GM12864 (cell line): ENCODE measurements at places on chromosomes 3 and 15.

GRCh38 chr15:80988148-80988796 lies 1.3 kb downstream of the MESD start:
- no peak for DNase-seq

DNA sequence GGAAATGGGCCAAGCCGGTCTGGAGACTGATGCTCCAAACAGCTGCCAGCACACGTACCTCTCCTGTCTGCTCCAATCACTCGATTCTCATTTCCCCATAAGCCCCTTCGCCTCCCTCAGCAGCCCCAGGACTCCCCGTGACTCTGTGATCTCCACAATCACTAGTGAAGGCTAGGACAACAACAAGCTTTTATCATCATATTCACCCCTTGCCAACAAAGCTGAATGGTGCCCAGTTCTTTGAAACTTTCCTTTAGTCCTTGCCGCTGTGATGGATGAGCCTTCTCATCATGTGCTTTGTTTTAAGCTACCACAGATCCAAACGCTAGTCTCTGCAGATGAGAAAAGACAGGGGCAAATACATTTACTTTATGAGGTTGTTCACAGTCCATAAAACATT lies 242.0 kb downstream of the SV2B start:
- no peak for DNase-seq

GRCh38 chr3:172249039-172249438 lies 199.2 kb downstream of the GHSR start:
- DNase-seq: no peak

- DNase-seq: no peak
Measured at GRCh38 chr15:57668016-57668415, 38.5 kb upstream of the POLR2M start.

DNA sequence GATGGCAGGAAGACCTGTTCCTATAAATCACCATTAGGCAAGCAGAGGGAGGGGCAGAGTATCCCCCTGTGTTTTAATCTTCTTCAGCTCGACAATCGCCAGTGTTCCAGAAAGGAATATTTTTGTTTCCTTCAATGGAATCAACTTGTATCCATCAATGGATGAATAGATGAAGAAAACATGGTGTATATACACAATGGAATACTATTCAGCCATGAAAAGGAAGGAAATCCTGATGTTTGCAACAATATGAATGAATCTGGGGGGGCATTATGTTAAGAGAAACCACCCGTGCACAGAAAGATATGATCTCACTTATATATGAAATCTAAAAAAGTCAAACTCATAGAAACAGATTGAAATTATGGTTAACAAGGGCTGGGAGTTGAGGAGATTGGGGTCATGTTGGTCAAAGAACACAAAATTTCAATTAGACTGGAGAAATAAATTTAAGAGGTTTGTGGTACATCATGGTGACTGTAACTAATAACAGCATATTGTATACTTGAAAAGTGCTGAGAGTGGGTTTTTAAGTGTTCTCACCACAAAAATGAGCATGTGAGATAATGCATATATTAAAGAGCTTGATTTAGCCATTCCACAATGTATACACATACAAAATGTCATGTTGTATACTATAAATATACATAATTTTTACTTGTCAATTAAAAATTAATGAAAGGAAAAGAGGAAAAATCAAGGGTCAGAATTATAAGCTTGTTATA lies 64.2 kb upstream of the ITGA11 start:
- DNase-seq: no peak

DNA sequence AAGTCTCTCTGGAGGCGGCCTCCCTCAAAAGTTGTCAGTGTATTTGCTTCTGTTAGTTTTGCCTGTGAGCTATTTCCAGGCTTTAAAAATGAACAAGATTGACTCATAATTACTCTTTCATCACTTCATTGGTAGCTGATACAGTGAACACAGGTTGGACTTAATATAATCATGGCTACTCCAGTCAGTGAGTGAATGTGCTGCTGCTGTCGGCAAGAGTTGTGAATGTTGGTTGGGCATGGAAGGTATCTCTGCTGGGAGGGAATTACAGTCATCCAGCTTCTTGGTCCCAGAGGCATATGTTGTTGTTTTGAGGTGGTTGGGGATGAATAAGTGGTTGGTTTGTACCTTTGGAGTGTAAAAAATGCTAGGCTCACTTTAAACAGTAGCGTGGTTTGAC lies 11.5 kb downstream of the TCF12 start:
- no peak for DNase-seq

GRCh38 chr3:11080492-11080891 lies 73.8 kb upstream of the HRH1 start:
- no peak for DNase-seq
